ENCODE measurements at places on chromosomes 12 and 14.

DNA sequence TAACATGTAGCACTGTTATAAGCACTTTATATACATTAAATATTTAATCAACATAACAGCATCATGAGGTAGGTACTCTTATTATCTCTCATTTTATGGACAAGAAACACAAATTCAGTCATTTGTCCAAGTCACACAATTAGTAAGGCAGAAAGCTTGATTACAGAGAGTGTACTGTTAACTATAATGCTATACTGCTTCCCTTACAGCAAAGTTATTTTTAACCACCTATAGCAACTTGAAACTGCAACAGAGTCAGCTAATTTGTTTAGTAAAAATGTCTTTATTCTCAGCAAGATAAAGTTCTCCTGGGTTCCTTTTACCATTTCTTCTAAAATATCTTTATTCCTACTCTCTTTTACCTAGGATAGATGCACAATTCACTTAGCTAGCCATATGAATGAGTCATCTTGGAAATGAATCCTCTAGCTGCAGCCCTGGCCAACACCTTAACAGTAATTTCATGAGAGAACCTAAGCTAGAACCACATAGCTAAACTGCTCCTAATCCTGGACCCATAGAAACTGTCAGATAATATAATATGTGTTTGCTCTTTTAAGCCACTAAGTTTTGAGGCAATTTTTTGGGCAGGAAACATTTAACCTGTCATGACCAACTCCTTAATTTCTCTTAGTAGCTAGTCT lies 90.2 kb upstream of the HECTD1 start:
- DNase-seq: no peak

DNA sequence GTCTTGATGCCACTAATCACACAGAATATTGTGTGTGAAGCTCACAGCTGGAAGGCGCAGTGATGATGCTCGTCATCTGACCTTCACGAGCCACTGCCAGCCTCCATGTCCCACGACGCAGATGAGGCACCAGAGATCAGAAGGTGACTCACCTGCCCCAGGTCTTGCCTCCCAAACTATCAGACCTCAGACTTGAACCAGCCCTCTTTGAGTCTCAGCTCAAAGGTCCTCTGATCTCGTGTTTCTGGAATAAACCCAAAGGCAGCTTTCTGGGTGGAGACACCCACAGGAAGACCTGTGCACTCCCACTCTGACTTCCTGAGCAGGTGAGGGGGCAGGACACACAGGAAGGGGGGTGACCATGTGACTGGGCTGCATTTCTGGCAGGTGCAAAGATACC lies 19.6 kb upstream of the CHGA start:
- DNase-seq: no peak

GRCh38 chr12:68975811-68976210 lies 42.8 kb upstream of the CPM start:
- no peak for DNase-seq

- DNase-seq: no peak
These were observed 24.5 kb downstream of the ZNF891 start for GRCh38 chr12:133105620-133106019.

DNA sequence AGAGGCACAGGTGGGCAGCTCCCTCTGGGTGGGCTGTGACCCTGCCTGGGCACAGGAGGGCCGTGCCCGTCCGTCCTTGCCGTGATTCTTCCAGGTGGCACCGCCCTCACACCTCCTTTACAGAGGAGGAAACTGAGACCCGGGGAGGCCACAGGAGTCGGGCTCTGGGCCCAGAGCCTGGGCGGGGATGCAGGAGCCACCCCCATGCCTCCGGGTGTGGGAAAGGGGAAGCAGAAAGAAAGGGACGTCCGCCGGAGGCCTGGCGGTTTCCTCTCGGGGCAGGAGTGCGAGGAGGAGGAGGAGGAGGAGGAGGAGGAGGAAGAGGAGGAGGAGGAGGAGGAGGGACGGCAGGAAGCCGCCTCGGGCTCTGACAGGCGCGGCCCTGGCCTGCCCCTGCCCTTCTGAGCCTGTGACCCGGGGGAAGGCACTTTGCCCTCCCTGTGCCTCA lies 23.0 kb downstream of the SH2B3 start:
- no peak for DNase-seq

DNA sequence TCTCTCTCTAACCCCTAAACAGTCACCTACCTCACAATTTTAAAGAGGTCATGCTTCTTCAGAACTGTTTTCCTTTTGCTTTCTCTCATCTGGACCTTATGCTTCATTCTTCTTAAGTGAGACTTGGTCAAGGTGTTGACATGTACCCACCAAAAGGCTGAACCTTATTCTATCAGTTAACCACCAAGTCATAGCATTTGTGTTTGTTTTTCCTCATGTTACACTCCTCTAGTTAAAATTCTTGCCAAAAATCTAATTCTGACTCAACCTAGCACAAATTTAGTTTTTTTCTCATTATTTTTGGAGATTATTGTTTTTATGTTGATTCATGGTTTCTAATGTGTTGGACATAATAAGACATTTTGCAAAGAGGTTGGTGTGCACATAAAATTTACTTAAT lies 578.6 kb downstream of the SLC16A7 start:
- DNase-seq: no peak

- DNase-seq: no peak
These were observed 258.1 kb downstream of the EGLN3 start for GRCh38 chr14:33692762-33693161.

DNA sequence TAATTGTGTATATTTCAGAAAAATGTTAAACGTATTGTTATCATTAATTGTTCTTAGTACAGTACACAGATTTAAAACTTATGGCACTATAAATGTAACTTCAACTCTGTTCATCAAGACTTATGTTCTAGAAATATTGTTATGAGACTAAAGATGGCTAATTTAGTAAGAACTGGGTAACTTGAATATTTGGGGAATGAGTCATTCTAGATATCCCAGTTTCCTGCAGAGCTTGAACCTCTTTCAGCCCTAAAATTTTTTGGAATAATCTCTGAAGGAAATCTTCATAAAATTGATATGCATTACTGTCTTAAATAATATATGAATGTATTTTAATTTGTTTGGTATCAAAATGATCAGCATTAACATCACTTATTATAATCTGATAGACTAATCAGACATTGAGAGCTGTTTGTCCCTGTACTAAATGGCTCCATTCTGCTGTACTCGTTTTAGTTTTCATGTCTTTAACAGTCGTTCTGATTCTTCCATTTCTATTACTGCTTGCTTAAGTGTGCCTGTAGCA lies 87.1 kb downstream of the VEZT start:
- no peak for DNase-seq

GRCh38 chr12:46452061-46452615 lies 79.6 kb upstream of the SLC38A2 start:
- no peak for DNase-seq

DNA sequence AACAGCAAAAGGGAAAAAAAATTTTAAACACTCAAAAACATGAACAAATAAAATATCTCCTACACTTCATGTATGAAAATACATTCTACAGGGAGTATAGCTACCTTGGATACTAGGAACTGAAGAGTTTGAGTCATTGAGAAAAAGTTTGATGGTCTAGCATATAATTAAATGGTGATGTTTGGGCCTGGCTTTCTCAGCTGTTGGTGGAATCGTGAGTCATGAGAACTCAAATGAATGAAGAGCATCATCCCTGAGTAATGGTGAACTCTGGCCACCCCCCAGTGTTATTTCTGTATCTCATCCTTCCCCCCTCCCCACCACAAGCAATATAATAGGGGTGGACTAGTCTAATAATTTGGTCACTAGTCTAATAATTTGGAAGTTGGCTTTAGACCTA lies 6.7 kb upstream of the SLC6A15 start:
- DNase-seq: no peak

GRCh38 chr14:39548358-39548757 lies 116.1 kb upstream of the FBXO33 start:
- no peak for DNase-seq

DNA sequence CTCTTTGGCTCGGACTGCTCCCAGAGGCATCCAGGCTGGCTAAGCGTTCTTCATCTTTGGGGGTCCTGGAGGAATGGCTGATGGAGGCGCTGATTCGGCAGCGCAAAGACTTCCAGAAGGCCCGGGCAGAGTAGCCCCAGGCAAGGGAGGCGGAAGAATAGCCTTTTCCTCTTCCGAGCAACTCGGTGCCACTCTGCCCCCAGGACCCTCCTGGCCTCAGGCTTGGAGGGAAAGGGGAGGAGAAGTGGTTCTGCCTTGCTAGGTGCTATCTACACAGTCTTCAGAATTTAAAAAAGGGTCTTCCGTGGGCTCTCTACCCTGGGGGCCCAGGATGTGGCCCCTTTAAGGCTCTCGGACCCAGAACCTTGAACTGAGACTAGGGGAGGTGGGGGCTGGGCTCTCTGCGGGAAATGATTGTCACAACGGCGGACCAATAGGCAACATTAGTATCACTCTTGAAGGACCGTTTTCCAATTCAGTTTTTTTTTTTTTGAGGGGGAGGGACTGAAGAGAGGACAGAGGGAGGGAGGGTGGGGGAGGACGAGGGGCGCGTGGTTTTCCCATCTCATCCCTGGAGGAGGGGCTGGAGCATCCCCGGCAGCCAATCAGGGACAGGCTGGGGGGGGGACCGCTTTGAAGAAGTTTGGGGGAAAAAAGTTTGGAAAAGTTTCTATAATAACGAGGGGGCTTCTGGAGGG lies at the start of gene NFATC4:
TSS of gene NFATC4 (plus strand) at position 671 of the 698 bp plus-strand sequence. CDS start 157 bp downstream, outside the sequence.
- DNase-seq: no peak

- no peak for DNase-seq
These were observed 669 bp upstream of the KCNK13 start for GRCh38 chr14:90060965-90061684.

DNA sequence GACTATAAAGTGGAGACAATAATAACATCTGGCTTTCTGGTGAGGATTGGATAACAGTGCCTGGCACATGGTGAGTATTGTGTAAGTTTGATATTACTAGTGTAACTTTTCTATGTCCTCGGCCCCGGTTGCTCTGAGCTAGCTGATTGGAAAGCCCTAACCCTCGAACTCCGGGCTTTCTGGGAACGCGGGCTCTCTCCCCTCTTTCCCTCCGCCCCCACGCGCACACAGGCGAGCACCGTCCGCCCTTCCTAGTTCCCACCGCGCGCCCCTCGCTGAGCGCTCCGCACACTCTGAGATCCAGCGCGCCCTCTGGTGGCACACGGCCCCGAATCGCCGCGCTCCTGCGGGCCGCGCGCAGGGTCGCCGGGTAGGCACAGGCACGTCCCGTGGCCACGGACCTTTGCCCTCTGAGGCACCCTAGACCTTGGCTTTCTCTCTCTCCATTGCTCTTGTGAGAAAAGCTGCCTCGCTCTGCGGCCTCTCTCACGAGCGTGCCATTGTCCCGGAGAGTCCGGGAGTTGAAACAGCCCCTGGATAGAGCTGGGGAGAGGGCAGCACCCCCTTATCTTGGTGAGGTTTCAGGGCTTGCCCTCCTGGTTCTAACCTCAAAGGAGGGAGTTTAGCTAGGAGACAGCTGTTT lies 23.2 kb upstream of the ESRRB start:
- peak; percentile 37 for DNase-seq

- DNase-seq: no peak
These were observed 9.0 kb downstream of the TNS2 start for GRCh38 chr12:53058674-53059433.

DNA sequence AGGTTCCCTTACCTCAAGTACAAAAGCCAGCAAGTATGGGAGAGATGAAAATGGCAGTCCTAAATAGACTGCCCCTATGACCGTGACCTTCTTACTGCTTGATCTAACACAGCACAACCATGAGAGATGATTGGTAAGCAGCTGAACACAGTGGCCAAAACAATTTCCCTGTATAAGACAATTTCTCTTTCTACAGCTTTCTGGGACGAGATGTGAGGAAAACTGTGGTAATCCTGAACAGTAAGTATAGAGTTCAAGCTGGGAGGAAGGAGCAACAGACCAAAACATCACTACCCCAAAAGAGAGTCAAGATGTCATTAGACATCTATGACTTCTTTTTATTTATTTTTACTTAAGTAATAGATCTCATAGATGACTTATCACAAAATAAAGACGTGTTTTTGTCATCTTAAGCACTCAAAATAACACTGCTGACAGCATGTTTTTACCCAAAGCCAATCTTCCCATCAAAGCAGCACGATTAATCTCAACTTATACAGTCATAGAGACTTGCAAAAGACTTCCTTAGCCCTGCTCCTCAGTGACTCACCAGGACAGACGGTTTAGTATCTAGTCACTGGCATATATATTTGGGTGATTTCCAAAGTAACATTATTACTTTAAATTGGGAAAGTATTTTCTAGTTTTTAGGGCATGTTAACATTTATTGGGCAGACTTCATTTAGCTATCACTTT lies 3.7 kb downstream of the TMEM52B start:
- no peak for DNase-seq

- DNase-seq: peak; percentile 4
These were observed 6.3 kb downstream of the CLEC2A start for GRCh38 chr12:9925705-9926393.

DNA sequence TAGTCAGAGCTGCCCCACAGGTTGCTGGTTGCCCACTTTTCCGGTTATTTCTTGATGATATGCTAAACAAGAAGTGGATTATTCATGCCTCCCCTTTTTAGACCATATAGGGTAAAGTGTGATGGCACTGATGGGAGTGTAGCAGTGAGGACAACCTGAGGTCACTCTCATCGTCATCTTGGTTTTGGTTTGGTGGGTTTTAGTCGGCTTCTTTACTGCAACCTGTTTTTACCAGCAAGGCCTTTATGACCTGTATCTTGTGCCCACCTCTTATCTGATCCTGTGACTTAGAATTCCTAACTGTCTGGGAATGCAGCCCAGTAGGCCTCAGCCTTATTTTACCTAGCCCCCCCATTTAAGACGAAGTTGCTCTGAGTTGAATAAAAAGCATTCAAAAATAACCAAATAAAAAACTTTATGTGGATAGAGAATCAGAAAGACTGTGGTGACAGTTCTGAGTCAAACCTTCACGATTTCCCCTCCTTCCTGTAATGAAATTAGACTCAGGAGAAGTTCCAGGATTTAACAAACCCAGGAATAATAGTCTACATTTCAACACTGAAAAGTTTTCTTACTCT lies 144.2 kb downstream of the PAWR start:
- DNase-seq: no peak

GRCh38 chr14:88037325-88037724 lies 32.4 kb downstream of the GPR65 start:
- no peak for DNase-seq
